ENCODE measurements at places on chromosomes 7 and 10.

GRCh38 chr7:20053334-20054104 is 163.7 kb downstream of the MACC1 start:
- DNase-seq: no peak

DNA sequence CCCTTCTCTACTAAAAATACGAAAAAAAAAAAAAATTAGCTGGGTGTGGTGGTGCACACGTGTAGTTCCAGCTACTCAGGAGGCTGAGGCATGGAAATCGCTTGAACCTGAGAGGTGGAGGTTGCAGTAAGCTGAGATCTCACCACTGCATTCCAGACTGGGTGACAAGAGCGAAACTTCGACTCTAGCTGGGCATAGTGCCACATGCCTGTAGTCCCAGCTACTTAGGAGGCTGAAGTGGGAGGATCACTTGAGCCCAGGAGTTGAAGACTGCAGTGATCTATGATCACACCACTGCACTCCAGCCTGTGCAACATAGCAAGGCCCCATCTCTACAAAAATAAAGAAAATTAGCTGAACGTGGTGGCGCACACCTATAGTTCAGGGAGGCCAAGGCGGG is 1.2 kb upstream of the SPACDR start:
- no peak for DNase-seq

DNA sequence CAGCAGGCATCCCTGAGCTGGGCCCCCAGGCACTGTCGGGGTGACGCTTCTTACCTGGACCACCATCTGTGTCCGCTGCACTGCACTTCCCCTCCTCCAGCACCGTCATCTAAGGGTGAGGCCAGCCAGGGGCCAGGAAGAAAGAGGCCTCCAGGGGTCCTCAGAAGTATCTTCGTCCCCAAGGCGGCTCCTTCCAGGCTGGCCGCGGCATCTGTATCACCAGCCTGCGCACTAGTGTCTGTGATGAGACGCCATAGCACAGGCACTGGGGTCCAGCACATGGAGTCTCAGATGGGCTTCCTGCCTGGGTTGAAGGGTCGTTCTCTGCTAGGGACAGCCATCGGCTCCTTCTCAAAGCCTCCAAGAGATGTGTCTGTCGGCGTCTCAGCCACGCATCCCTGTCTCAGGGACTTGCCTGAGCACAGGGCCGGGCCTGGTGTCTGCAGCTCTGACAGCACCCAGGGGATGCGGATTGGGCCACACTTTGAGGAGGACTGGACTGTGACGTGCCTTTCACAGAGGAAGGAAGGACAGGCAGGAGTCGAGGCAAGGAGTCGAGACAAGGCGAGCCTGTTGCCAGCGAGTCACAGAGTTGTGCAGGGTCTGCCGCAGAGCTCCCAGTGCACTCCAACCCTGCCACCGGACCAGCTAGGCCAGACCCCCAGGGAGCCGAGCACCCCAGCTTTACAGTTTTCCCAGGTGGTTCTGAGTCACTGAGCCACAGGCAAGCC is 101.5 kb upstream of the DIP2C start:
- no peak for DNase-seq

GRCh38 chr7:101953248-101953819 is 135.9 kb downstream of the CUX1 start:
- no peak for DNase-seq

DNA sequence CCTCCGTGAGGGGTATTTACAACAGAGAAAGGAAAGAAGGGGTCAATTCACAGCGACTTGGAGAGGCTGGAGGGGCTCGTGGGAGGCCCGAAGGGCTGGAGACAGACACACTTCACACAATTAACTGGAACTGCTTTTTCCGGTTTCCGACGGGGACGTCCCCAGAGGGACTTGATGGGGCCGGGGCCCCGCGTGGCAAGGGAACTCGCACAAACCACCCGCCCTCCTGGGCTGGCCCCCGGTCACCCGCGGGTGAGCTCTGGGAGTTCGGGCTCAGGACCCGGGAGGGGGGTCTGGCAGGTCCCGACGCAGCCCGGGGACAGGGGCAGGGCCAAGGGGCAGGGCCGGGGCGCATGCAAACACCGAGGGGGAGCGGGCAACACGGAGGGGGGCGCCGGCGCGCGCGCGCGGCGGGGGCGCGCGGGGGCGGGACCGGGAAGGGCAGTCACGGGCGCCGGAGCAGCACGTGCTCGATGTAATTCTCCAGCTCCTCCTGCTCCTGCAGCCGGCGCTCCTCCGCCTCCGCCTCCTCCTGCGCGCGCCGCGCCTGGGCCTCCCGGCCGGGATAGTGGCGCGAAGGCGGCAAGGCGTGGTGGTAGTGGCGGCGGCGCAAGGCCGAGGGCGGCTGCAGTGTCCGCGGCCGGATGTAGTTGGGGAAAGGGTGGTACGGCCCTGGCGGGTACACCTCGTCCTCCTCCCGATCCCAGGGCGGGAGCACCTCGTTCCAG is 2.7 kb downstream of the VGF start:
- no peak for DNase-seq

All from NCI-H524 treated with DMSO at 0.1 percent for 48 hours (cell line).